ENCODE measurements at places on chromosomes 4 and X. TPM values are rescaled to one million over a fixed set of nuclear protein-coding genes. Genes with fewer than 3 reads are reported as not detected.

DCAF8L2 gene
- not detected for total RNA-seq

MAGEA1 gene
- 0.07 TPM for total RNA-seq

CT47B1 gene
- not detected for total RNA-seq

PNMA3 gene
- under 0.01 TPM for total RNA-seq

Data from pulmonary artery endothelial cell (primary cell).